ENCODE measurements at places on chromosomes 7 and 10.

- ATAC-seq, result no peak
Measured at GRCh38 chr7:16260236-16260728, 161.1 kb downstream of the CRPPA start.

DNA sequence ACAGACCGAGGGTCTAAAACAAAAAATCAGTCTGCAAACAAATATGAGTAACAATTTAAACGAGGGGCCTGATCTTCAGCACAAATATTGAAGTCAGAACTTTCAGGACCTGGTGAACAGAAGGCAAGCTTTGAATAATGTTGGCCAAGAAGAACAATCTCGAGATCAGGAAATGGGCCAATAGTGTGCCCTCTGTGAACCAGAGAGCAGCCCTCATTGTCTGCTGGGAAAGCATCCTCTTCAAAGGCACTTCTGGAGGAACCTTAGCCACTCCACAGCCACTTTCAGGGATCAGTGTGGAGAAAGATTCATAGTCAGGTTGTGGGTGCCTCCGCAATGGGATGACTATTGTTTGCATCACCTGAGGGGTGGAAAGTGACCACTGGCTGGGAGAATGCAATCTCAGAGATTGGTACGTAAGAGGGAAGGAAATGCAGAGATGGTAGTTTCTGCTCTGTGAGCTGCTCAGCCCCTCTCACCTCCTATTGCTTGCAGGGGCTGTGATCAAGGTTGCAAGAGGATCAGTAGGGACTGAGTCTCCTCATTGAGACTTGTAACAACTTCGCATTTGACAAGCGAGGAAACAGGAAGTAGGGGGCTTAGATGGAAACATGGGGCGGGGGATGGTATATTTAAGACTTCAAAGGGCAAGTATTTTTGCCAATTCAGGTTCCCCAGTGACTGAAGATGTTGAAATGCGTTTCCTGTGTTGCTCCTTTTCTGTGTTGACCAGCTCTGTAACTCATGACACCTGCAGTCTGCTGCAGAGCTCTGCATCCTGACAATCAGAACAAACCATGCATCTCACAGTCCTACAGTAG, 28.4 kb upstream of the IFRD1 start:
- ATAC-seq, result no peak

DNA sequence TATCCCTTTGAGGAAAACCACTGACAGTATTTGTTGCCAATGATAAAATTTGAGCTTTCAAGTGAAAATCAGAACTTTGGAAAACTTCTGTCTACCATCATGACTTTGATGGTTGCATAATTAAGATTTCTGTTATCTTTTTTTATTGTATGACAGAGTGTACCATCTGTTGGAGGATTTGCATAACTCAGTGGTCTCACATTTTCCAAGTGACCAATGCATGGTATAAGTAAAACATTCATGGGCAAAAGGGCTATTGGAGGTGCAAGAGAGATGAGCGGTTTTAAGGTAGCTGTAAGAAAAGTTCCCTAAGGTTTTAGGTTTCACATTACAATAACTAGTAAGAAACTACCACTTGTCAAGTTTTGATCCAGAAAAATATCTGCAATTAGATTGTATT, 625.3 kb downstream of the PARD3 start:
- no peak for ATAC-seq

- no peak for ATAC-seq
Measured at GRCh38 chr7:127047521-127047920, 205.2 kb downstream of the GRM8 start.

DNA sequence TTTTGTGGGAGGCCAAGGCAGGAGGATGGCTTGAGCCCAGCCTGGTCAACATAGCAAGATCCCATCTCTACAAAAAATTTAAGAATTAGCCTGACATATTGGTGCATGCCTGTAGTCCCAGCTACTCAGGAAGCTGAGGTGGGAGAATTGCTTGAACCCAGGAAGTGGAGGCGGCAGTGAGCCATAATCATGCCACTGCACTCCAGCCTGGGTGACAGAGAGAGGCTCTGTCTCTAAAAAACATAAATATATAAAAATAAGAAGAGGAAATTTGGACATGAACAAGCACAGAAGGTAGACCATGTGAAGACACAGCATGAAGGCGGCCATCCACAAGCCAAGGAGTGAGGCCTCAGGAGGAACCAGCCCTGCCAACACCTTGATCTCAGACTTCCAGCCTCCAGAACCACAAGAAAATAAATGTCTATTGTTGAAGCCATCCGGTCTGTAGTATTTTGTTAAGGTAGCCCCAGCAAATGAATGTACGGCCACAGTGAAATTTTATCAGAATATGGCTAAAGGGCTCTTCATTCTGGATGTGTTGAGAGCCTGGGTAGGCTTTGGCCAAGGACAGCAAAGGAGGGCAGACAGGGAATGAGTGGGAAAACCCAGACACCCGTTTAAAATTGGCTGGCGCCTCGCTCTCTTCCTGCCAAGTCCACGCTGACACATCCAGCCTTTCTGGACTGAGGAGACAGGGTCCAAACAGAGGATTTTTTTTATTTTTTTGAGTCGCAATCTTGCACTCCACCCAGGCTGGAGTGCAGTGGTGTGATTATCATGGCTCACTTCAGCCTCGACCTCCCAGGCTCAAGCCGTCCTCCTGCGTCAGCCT, 12.9 kb upstream of the GRID2IP start:
- ATAC-seq, result no peak

- ATAC-seq, result no peak
Measured at GRCh38 chr10:133467286-133467911, 13.7 kb downstream of the SCART1 start.

- no peak for ATAC-seq
Measured at GRCh38 chr7:111370002-111370401, 192.3 kb downstream of the IMMP2L start.

DNA sequence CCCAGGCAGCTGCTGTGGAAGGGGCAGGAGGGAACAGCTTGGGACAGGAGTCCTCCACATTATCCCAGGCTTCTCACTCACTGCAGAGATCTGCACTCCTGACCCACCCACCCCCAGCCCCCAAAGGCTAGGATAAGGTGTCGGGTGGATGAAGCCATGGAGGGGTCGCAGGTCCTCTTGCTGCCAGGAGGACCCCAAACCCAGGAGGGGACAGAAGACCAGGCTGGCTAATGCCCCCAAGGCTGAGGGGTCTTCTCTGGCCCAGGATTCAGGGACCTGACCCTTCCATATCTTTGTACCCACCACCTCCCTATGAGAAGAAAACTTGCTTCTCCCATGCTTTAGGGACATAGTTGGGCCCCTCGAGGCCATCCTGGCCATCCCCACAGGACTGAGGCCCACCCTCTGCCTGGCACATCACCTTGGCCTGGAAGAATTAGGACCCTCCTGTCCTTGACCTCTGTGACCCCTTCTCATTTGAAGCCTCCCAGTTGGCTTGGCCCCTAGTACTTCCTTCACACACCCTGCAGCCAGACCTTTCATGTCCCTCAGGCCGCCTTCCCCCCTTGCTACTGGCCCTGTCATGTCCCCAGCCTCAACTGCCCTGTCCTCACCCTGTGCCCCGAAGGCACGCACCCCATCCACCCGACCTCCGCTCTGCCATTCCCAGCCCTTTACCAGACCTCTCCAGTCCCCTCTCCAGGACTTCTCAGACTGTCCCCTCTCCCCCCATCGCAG, 21.6 kb downstream of the KCNH2 start:
- ATAC-seq, result peak; percentile 14

- no peak for ATAC-seq
Measured at GRCh38 chr10:90890347-90890746, 18.6 kb downstream of the RPP30 start.

GRCh38 chr10:89029785-89030437, 39.3 kb downstream of the FAS start:
- ATAC-seq, result peak; percentile 50

GRCh38 chr7:48901966-48902365, 22.4 kb upstream of the CDC14C start:
- ATAC-seq, result no peak

- no peak for ATAC-seq
Measured at GRCh38 chr7:19097165-19098055, 20.0 kb downstream of the TWIST1 start.

DNA sequence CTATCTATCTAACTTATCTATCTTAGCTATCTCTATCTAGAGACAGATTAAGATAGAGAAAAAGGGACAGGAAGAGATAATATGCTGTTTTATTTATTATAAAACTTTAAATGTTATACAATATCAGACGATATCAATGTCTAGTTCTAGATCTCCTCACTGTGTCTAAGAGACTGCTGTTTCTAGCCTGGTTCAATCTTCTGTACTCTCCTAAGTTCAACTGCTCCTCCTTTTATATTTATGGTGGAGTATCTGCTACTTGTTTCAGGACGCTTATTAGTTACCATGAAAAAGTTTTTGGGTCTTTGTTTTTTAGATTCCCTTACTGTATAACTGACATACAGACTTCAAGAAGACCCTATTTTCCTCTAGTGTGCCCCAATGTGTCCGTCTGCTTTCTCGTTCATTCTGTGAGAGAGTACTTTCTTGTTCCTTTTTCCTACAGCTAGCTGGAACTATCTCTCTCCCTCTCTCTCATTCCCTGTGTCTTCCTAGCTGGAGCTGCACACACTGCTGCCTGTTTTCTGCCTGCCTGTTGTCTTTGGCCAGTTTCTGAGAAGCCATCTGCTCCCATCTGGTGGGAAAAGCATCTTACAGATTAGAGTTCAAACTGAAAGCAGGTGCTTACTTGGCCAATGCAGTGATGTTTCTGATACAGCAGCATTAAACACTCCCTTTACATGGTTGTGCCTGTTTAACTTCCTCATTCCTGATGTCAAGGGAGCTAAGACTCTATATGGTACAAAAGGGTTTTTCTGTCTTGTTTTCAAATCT, 49.4 kb upstream of the ARL4A start:
- ATAC-seq, result peak; percentile 33

- no peak for ATAC-seq
Measured at GRCh38 chr10:13201132-13201531, 33.0 kb downstream of the UCMA start.

All from gastroesophageal sphincter (tissue), 4 donors.